ENCODE measurements at places on chromosomes 2 and 18.

GRCh38 chr2:112832841-112833638, 3.5 kb downstream of the IL1B start:
- DNase-seq, result no peak

- no peak for DNase-seq
These were observed 887.2 kb upstream of the KLHL29 start for GRCh38 chr2:22497789-22498188.

DNA sequence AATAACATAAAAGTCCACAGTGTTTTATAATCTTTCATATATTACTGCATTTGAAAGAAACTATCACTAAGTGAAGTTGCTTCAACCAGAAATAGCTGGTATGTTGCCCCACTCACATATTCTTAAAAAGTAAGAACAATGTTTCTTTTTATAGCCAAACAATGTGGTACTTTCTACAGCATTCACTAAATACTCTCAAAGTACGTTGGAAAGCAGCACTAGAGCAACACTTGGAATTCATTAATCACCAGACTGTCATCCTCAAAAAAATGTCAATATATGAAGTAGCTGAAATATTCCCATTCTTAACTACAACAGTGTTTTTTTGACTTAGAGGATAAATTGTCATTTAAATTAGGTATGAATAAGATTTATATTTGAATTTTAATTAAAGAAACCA, 32.8 kb downstream of the COBLL1 start:
- DNase-seq, result no peak

- DNase-seq, result no peak
These were observed 6.8 kb upstream of the CRYBA2 start for GRCh38 chr2:218999881-219000568.
